SJCRH30 (cell line): ENCODE measurements at places on chromosomes 1 and 21. TPM values are rescaled to one million over a fixed set of nuclear protein-coding genes. Genes with fewer than 3 reads are reported as not detected.

PADI2 gene
- total RNA-seq = 4.3 and 4.6 TPM in 2 replicates

POU3F1 gene
- 1.6 and 1.7 TPM in 2 replicates for total RNA-seq

USH2A gene
- 0.02 TPM in 1 of 2 replicates, not detected in the other for total RNA-seq

PTAFR gene
- total RNA-seq = 0.04 TPM in 1 of 2 replicates, not detected in the other

NR1I3 gene
- total RNA-seq = not detected in 2 replicates

SLC9C2 gene
- not detected in 2 replicates for total RNA-seq

C1orf115 gene
- 1.6 and 1.8 TPM in 2 replicates for total RNA-seq

SFN gene
- 0.14 and 0.15 TPM in 2 replicates for total RNA-seq

DNA sequence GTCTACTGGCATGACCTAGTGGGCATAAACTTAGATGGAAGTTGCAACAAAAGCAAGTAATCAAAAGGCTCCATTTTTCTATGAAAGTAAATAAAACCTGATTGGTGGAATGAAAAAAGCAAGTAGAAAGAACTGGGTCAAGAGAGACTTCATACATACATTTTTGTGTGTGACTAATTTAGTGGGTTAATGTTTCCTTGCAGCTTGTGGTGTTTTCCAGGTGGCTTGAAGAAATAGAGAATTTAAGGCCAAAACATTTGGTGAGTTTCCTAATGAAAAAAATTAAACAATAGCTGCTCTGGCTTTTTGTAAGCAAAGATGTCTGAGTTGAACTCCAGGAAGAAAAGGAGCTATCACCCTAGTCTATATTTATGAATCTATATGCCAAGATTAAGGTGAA, 71.0 kb downstream of the ZC3H11B start:
- H3K27me3 ChIP-seq = no peaks in the 10 kb centered on the region
- peaks cover 8% of the 10 kb centered on the region for H3K4me1 ChIP-seq
- no peak for DNase-seq
- no peaks in the 10 kb centered on the region for H3K36me3 ChIP-seq

GRCh38 chr1:27759236-27759635, 13.8 kb upstream of the STX12 start:
- H3K27me3 ChIP-seq = no peaks in the 10 kb centered on the region
- H3K4me1 ChIP-seq = peaks cover 3% of the 10 kb centered on the region; the same call in 1 of the 2 replicates
- no peak overlapping the region for H3K27ac ChIP-seq
- no peak for DNase-seq
- no peak overlapping the region for H3K4me3 ChIP-seq
- H3K36me3 ChIP-seq = peaks cover 2% of the 10 kb centered on the region; the same call in 1 of the 2 replicates

DNA sequence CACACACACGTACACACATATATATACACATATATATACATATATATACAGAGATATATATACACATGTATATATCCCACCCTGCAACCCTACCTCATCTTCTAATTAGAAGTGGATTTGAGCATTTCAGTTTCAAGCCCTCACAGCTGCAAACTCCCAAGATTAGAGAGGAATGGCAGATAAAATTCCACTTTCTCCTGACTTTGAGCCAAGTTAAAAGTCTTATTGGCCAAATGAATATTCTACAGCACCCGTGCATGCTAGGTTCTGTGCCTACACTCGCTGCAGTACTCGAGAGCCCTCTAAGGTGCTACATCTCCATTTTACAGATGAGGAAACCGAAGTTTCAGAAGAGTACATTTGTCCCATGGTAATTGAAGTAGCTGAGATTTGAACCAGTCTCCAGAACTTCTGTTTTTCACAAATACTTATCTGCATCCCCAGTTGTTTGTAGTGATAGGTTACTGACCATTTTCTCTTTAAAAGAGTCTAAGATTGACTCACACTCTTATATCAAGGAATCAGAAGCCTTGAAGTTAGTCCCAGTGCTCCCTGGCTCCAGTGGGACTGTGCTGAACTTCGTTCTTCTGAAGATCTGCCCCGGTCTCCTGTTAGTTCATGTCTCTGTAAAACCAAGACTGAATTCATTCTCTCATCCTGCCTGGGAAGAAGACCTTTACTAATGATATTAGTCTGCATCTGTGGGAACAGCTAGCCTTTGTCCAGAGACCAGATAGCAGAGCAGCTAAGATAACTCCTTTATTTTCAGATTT, 292.1 kb downstream of the TM2D1 start:
- H3K4me1 ChIP-seq = peaks cover 22% of the 10 kb centered on the region
- no peak overlapping the region for H3K27ac ChIP-seq
- DNase-seq = no peak
- no peak overlapping the region for H3K4me3 ChIP-seq
- no peaks in the 10 kb centered on the region for H3K27me3 ChIP-seq
- H3K36me3 ChIP-seq = no peaks in the 10 kb centered on the region; the same call in 1 of the 2 replicates

GRCh38 chr1:212982430-212983152, 32.2 kb downstream of the VASH2 start:
- no peaks in the 10 kb centered on the region for H3K27me3 ChIP-seq
- H3K27ac ChIP-seq = peak overlapping the region; percentile 98
- DNase-seq = no peak
- no peak overlapping the region for H3K4me3 ChIP-seq

DNA sequence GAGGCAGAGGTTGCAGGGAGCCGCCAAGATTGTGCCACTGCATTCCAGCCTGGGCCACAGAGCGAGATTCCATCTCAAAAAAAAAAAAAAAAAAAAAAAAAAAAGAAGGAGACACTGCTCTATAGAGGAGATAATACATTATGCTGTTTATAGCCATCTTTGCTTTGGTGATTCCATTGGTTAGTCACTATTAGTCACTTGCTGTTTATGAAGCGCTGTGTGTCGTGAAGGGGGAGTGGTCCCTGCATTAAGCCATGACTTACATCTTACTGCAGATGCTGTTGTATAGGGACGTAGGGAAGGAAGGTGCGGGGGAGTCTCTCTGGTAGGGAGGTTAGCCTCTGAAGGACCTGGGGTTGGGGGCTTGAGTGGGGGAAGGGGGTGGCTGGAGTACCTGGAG, 48.3 kb downstream of the HUNK start:
- peaks cover 11% of the 10 kb centered on the region for H3K4me1 ChIP-seq
- no peak for DNase-seq
- H3K27ac ChIP-seq = no peak overlapping the region

GRCh38 chr21:42622284-42622683, 31.1 kb upstream of the PDE9A start:
- no peak overlapping the region for H3K27ac ChIP-seq
- peaks cover 3% of the 10 kb centered on the region; the same call in 1 of the 2 replicates for H3K27me3 ChIP-seq
- no peak for DNase-seq

- H3K4me3 ChIP-seq = no peak overlapping the region
- H3K27ac ChIP-seq = no peak overlapping the region
- no peaks in the 10 kb centered on the region for H3K4me1 ChIP-seq
- H3K27me3 ChIP-seq = no peaks in the 10 kb centered on the region
- DNase-seq = peak; percentile 42
- H3K36me3 ChIP-seq = no peaks in the 10 kb centered on the region
Observed at GRCh38 chr1:117573386-117574023, 32.3 kb upstream of the TENT5C start.

GRCh38 chr1:98102345-98103030, 181.7 kb upstream of the DPYD start:
- H3K27ac ChIP-seq = no peak overlapping the region
- no peak for DNase-seq
- no peak overlapping the region for H3K4me3 ChIP-seq
- no peaks in the 10 kb centered on the region for H3K36me3 ChIP-seq
- no peaks in the 10 kb centered on the region for H3K27me3 ChIP-seq

- no peaks in the 10 kb centered on the region for H3K27me3 ChIP-seq
- peak overlapping the region; percentile 55 for H3K27ac ChIP-seq
- H3K4me3 ChIP-seq = no peak overlapping the region
- H3K36me3 ChIP-seq = no peaks in the 10 kb centered on the region
- DNase-seq = peak; percentile 27
Observed at GRCh38 chr21:35113064-35113463, 64.0 kb upstream of the RUNX1 start.

DNA sequence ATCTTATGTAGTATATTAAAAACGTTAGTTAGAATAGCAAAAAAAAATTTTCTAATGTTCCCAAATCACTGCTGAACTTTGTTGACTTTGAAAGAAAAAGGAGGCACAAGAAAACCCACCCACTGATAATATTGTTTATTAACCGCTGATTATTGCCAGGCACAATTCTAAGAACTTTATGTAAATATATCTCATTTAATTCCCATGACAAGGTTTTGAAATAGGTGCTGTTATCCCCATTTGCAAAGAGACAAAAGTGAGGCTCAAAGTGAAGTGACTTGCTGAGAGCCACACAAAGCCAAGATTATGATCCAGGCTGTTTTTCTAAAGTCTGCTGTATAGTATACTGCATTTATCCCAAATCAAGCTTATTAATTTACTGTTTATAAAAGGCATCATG, 56.4 kb downstream of the SASS6 start:
- no peak overlapping the region for H3K4me3 ChIP-seq
- H3K27ac ChIP-seq = no peak overlapping the region
- peaks cover 46% of the 10 kb centered on the region for H3K36me3 ChIP-seq
- no peaks in the 10 kb centered on the region for H3K4me1 ChIP-seq
- no peak for DNase-seq

GRCh38 chr21:46518983-46519583, 60.4 kb downstream of the DIP2A start:
- H3K4me3 ChIP-seq = no peak overlapping the region
- H3K27ac ChIP-seq = no peak overlapping the region
- DNase-seq = no peak
- no peaks in the 10 kb centered on the region for H3K4me1 ChIP-seq
- peaks cover 33% of the 10 kb centered on the region for H3K36me3 ChIP-seq

DNA sequence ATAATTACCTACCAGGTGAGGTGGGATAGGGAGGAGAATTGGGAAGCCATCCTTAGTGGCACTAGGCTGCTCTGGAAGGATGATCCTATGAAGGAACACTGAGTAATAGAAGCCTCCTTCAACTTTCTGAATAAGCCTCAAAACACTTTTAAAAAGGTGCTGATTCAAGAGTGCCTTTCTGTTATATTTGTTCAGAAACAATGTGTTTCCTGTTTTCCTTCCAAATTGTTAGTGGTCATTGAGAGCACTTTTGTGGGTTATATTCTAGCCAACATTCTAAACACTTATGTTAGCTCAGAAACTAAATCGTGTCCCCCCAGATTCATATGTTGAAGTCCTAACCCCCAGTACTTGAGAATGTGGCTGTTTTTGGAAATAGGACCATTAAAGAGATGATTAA, 237.3 kb downstream of the TNR start:
- no peaks in the 10 kb centered on the region for H3K27me3 ChIP-seq
- H3K4me1 ChIP-seq = no peaks in the 10 kb centered on the region
- DNase-seq = no peak
- no peak overlapping the region for H3K4me3 ChIP-seq
- no peak overlapping the region for H3K27ac ChIP-seq

DNA sequence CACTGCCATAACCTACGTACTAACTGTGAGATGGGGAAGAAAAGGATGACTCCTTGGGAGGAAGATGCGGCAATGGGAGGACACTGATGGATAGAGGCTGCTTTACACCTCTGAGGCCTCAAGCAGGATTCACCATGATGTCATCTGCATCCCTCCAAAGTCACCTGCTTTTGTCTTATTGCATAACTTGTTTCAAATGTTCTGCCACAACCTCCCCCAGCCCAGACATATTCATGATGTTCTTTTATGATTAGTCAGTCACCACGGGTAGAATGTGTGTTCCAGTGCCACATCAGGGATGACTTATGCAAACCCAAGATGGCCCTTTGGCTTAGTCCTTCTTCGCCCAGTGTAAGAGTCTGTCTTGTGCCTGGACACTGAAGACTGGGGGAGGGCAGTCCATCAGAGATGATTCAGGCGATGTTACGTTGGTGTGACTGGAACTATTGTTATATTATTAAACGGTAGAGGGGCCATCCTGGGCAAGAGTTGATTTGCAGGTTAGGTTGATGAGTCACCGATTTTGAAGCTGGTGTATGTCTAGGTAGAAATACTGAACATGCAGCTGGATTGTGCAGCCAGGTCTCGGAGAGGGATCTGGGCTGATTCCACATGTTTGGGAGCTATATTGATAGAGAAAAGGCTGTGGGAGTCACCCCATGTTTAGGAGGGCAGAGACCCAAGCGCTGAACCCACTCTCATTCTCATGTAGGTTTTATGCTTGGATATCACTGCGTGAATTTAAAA, 32.6 kb downstream of the RYR2 start:
- H3K27me3 ChIP-seq = no peaks in the 10 kb centered on the region
- no peaks in the 10 kb centered on the region for H3K4me1 ChIP-seq
- H3K36me3 ChIP-seq = no peaks in the 10 kb centered on the region
- H3K27ac ChIP-seq = no peak overlapping the region
- no peak overlapping the region for H3K4me3 ChIP-seq
- DNase-seq = no peak

DNA sequence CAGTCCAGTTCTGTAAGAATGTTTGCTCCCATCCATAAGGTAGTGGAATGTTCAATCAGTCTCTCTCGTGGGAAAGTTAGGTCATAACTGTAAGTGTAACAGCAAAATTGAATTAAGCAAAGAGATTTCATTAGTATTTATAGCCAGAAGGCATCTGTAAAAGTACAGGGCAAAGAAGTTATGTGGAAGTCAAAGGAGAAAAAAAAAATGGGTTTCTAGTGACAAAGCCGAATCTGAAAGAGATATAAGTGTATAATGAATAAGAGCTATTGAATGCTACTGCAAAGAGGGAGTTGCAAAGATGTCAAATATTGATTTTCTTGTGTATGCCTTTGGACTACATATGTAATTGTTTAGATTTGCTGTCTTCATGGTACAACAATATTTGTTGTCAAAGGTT, 47.4 kb upstream of the FOXD3 start:
- peaks cover 2% of the 10 kb centered on the region; the same call in 1 of the 2 replicates for H3K27me3 ChIP-seq
- H3K4me1 ChIP-seq = no peaks in the 10 kb centered on the region
- no peak for DNase-seq
- no peak overlapping the region for H3K27ac ChIP-seq
- no peak overlapping the region for H3K4me3 ChIP-seq

DNA sequence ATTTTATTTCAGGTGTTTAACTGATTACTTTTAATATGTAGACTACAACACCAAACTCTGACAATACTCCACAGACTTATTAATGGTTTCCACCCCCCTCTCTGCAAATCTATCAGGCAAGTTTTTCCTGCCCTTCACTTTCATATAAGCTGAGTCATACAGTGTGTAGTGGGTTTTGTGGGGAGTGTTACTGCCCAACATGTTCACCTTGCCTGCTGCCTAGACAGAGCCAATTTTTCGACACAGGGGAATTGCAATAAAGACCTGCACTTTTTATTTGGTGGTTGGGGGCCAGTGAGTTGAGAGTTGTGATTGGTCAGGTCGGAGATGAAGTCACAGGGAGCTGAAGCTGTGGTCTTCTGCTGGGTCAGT, 119.7 kb downstream of the PPIAL4G start:
- H3K4me3 ChIP-seq = no peak overlapping the region
- no peaks in the 10 kb centered on the region for H3K36me3 ChIP-seq
- no peaks in the 10 kb centered on the region for H3K27me3 ChIP-seq
- H3K4me1 ChIP-seq = no peaks in the 10 kb centered on the region
- H3K27ac ChIP-seq = no peak overlapping the region
